Stimulated activated CD4-positive, alpha-beta T cell treated with anti-CD3 and anti-CD28 coated beads, Interleukin-4, amount 100 ng/mL, for 48 hours (primary cell): ENCODE measurements at places on chromosomes 12 and 14.

DNA sequence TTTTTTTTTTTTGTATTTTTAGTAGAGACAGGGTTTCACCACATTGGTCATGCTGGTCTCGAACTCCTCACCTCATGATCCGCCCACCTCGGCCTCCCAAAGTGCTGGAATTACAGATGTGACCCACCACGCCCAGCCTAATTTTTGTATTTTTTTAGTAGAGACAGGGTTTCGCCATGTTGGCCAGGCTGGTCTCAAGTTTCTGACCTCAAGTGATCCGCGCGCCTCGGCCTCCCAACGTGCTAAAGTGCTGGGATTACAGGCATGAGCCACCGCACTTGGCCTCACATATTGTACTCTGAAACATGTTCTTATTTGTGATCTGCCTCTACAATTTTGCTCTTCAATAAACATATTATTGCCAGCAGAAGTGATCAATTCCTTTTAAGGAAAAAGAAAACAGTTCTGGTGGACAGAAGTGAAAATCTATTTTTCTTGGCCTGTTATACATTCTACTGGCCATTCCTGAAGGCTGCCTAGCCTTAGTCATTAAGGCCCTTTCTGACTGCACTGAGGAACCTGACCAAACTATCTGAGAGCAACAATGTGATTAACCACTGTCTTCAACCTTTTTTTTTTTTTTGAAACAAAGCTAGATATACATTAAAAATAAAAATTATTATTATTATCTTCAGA is 36.1 kb downstream of the SNX6 start:
- no peak for DNase-seq

- no peak for DNase-seq
Measured at GRCh38 chr12:96141216-96141912, 52.8 kb upstream of the ELK3 start.

- DNase-seq: no peak
Measured at GRCh38 chr14:89125216-89125615, 291.8 kb downstream of the FOXN3 start.

- peak; percentile 76 for DNase-seq
Measured at GRCh38 chr14:92951912-92952471, 29.0 kb downstream of the CHGA start.

- no peak for DNase-seq
Measured at GRCh38 chr12:21553329-21553675, 27.2 kb downstream of the SPX start.
